ENCODE measurements at places on chromosomes 6 and 20.

GRCh38 chr6:113586413-113587077 lies 270.6 kb upstream of the MARCKS start:
- no peak for DNase-seq

DNA sequence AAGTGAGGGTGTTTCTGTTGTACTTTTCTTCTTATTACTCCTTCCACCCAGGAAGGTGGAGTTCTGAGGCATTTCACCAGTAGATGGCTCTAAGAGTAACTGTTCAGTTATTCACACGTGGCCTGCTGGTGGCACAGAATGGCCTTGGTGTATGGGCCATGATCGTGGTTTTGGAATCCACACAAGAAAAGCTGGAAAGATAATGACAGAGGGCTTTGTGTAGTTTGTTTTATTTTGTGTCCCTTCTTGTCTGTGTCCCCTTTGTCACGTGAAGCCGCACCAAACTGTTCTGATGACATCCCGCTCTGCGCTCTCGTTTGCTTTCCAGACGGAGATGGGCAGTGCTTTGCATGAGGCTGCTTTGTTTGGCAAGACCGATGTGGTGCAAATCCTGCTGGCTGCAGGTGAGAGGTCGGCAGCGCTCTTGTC lies 93.4 kb downstream of the ANKS1A start:
- no peak for DNase-seq

DNA sequence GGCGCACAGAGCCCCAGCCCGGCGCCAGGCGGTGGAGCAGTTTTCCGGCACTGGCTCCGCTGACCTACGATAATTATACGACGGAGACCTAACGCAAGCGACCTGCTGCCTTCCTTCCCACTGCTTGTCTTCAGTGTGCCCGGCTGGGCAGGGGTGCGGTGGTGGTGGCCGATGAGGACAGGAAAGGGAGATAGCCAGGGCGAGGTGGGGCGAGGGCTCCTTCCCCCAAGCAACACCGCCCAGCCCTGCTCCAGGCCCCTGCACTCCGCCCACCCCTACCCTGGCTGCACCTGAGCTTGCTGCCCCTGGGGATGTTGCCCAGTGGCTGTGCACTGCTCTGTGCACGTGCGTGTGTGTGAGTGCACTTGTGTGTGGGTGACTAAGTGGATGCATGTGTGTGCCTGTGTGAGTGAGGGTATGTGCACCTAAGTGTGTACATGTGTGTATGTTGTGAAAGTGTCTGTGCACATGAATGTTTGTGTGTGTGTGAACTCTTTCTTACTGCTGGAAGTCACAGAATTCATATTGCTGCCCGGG lies 42.6 kb upstream of the IRF4 start:
- DNase-seq = no peak

GRCh38 chr6:103231181-103231580 lies 1628.5 kb downstream of the HACE1 start:
- no peak for DNase-seq

DNA sequence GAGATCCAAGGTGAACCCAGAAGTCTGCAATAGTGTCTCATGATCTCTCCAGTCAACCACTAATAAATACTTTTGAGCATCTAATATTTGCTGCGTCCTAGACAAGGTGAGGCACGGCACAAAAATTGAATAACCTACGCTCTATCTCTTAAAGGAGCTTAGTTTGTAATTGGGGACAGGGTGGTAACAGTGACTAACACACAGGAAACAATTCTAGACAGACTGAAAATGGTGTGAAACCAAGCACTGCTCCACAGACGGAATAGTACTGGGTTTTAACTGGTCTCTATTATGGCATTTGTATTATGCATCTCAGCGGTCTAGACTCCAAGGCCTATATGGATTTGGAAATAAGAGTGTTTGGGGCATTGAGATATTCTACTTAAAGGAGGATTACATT lies 120.1 kb downstream of the CLIC5 start:
- no peak for DNase-seq

GRCh38 chr6:52729576-52729975 lies 33.7 kb downstream of the GSTA2 start:
- no peak for DNase-seq

- no peak for DNase-seq
Observed at GRCh38 chr6:2378891-2379652, 133.7 kb upstream of the GMDS start.

GRCh38 chr6:22601984-22602383 lies 32.6 kb downstream of the HDGFL1 start:
- DNase-seq = no peak

DNA sequence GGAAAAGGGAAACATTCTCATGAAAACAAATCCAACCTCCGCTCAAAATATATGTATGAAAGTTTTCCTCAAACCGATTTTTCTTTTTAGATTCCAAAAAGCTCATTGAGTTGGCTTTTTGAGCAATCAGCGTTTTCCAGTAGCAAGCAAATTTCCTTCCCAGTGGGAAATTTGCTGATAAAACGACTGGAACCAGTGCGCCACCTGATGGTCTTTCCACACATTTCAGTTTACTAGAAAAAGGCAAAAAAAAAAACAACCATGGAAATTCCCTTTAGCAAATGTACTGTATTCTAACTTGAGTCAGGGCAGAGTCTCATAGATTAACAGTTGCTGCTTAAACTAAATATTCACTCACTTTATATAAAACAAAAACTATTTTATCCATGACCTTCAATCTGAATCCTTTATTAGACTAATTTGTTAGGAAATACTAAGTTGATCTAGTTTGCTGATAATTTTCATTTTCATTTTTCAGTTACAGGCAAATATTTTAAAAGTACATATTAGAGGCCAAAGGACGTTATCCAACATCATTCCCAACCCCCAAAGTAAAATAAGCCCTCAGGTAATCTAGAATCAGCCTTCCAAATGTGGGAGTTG lies 271.5 kb downstream of the FOXA2 start:
- DNase-seq = no peak

- DNase-seq = no peak
Observed at GRCh38 chr6:109260126-109260525, 122.1 kb downstream of the CD164 start.

GRCh38 chr6:71482742-71483141 lies 194.1 kb downstream of the OGFRL1 start:
- DNase-seq = no peak

GRCh38 chr6:110999634-111000270 lies 17.9 kb downstream of the RPF2 start:
- no peak for DNase-seq

DNA sequence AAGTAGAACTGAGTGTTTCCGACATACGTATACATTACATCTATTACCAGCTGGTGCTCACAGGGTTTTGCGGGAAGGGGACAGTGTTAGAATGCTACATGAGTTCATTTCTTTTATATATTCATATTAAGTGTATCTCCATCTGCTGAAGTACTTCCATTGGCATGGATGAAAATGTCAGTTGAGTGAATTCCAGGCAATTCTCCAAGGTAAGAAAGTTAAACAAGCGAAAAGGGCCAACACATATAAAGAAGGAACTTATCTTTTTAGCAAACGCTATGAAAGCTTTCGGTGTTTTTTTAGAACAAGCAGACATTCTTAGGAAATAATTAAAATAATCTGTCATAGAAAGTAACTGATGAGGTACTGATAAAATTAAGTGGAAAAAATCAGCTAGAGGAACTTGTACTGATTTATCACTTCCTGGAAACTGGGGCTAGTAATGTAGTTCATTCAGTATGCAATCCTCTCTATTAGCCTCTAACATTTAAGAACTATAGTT lies 34.6 kb downstream of the RNF146 start:
- DNase-seq = no peak

GRCh38 chr6:133418108-133418507 lies 177.0 kb downstream of the EYA4 start:
- DNase-seq = no peak

- no peak for DNase-seq
Observed at GRCh38 chr20:34978092-34978744, 22.6 kb downstream of the MYH7B start.

DNA sequence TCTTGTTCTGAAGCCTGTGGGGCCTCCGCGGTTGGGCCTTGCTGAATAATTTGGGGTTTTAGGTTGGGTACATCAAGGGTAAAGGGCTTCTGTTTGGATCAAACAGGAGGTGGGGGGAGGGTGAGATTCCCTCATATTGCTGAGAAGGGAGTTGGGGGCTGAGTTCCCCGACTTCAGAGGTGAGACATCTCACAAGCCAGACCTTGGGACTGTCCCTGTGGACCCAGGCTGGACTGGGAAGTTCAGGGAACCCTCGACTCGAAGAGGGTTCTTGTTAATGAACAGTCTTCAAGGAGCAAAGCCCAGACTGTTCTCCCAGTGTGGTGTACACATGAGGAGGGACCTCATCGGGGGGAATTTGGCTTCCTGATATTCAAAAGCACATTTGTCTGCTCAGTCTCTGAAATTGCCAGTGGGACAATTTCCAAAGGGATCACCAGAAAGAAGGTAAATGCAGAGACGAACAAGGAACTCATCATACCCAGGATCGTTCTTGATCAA lies 118.5 kb downstream of the SYCP2 start:
- no peak for DNase-seq

DNA sequence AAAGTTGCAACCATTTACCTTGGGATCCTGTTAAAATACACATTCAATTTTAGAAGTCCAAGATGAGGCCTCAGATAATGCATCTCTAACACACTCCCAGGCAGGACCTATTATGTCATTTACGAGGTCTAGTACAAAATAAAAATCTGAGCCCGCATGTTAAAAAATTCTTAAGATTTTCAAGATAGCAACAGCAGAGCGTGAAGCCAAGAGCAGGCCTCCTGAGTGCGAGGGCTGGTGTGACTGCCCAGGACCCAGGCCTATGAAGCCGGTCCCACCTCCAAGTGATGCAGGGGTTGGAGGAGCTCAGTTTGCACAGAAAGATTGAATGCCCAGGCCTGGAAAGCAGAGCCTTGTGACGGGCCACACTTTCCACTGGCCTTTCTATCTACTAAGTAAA lies 211.1 kb upstream of the KCNQ5 start:
- DNase-seq = no peak

DNA sequence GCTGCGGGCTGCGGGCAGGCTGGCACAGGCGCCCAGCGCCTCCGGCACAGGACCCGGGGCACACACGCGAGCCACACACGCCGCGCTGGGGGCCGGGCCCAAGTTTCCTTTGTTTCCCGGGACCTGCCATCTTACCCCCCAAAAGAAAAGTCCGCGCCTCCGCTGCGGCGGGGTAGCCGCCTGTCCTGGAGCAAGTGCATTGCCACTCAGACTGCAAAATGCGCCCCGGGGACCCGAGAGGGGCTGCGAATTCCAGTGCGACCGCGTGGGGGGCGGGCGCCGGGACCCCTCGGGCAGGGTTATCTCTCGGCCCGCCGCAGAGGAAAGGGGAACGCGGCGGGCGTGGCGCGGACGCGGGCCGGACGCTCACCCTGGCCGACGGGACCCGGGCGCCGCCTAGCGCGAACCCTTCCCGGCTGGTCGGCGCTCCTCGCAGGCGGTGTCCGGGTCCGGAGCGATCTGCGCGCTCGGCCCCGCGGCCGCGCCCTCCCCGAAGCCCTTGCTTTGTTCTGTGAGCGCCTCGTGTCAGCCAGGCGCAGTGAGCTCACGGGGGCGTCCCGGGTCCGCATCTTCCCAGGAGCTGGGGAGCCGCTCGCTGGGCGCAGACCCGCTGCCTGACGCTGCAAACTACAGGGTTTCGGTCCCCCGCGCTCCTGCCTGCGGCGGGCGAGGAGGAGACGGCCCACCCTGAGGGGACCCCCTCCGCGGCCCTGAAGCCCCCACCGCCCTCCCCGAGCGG lies 639 bp upstream of the CD24 start:
- DNase-seq = no peak

- DNase-seq = no peak
Observed at GRCh38 chr6:166201878-166202277, 34.2 kb upstream of the TBXT start.

DNA sequence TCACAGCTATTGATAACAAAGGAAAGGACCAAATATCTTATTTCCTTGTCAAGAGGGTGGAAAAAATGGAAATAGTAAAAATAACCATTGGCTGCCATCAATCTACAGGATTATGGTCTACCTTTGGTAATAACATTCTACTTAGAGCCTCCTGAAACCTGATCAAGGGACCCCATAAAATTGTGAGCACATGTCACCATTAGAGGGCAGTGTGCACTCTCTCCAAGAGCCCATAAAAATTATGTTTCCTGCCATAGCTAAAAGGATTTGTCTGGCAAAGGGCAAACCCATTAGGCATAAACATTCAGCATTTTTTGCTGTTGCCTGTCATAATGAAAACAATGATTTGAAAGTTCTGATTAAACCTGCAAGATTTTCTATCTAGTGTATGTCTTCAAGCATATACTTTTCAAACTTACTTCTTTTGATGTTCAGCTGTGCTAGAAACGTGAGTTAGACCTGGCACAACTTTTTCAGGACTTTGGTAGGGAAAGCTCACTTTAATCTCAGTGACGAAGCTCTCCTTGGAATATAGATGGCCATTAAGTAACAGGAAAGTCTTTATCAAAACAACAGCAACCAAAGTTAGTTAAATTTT lies 120.7 kb upstream of the ZFP64 start:
- no peak for DNase-seq

DNA sequence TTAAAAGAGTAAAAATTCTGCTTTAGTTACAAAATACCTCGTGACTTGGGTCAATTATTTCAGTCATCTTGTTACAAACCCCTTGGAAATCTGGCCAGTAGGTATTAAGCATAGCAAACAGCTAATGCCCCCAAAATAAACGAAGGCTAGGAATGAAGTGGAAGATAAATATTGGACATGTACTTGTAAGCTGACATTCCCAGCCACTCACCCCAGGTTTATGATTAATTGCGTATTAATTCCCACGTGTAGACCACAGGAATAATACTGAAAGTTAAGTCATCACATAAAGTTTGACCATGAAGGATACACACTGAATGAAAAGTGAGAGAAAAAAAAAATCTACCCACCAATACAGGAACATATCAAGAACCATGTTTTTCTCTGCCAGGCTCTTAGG lies 936.5 kb upstream of the ADGRB3 start:
- no peak for DNase-seq

DNA sequence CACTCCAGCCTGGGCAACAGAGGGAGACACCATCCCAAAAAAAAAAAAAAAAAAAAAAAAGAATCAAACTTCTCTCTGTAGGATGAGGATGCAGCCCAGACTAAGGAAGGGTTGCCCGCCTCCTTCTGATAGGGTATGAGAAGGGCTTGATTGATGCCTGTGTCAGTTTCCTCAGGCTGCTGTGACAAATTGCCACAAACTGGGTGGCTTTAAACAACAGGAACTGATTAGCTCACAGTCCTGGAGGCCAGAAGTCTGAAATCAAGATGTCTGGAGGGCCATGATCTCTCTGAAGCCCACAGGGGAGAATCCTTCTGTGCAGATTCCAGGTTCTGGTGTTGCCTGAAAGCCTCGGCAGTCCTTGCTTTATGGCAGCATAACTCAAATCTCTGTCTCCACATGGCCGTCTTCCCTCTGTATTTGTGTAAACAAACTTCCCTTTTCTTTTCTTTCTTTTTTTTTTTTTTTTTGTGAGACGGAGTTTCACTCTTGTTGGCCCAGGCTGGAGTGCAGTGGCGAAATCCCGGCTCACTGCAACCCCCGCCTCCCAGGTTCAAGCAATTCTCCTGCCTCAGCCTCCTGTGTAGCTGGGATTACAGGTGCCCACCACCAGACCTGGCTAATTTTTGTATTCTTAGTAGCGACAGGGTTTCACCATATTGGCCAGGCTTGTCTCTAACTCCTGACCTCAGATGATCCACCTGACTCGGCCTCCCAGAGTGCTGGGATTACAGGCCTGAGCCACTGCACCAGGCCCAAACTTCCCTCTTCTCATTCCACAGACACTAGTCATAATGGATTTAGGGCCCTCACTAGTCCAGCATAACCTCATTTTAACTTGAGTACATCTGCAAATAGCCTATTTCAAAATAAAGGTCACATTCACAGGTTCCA lies 11.2 kb upstream of the CDK19 start:
- no peak for DNase-seq

GRCh38 chr6:15368873-15369272 lies 123.0 kb downstream of the JARID2 start:
- DNase-seq = no peak

Measured in cortex of kidney (tissue), 1 donor.